Muscle of back (tissue), 13 donors: ENCODE measurements at places on chromosomes 16 and 17. TPM values are rescaled to one million over a fixed set of nuclear protein-coding genes. Genes with fewer than 3 reads are reported as not detected.

- DNase-seq: no peak
Observed at GRCh38 chr17:69468207-69468606, 53.7 kb downstream of the MAP2K6 start.

Gene ABCA6
- 13.6 TPM for polyA plus RNA-seq

DNA sequence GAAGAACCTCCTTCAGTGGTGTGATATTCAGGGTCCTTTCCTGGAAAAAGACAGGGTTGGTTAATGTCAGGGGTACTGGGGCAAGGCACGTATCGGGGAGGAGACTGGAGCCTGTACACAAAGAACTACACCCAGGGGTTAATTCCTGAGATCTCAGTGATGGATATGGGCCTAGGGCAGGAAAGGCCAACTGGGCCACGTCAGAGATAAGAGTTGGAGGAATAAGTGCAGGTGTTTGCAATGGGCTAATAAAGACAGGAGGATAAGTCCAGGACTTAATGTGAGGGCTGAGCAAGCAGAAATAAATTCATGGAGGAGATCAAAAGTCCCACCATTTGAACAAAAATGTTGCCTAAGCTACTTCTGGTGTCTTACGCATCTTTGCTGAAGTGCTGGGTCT lies 10.4 kb upstream of the HERPUD1 start:
- no peak for DNase-seq

DNA sequence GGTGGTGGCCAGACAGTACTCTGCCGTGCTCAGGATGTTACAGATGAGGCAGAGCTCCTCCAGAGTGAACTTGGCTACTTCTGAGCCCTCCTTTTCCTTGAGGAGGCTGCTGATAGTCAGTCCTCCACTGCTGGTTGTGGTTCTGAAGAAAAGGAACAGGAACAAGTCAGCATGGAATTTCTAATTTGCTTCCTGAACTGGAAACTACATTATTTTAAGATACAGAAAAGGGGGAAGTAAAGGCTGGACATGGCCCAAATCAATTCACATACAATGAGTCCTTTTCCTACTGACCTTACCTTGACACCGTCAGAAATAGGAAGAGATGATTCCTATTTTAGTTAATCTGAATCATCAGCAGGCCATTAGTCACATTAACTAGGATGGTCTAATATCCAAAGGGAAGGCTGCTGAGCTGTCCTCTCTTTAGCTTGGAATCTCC lies 154.2 kb downstream of the VPS53 start:
- DNase-seq: peak; percentile 25

GRCh38 chr17:20206591-20206990 lies 197.4 kb downstream of the SPECC1 start:
- no peak for DNase-seq

- no peak for DNase-seq
Observed at GRCh38 chr17:37147301-37147812, 198.6 kb downstream of the AATF start.

Gene HSF4
- 4.5 TPM for polyA plus RNA-seq
